NCI-H187 treated with DMSO at 0.1 percent for 48 hours (cell line): ENCODE measurements at places on chromosomes 2 and 18.

GRCh38 chr2:108949316-108950239, 39.4 kb downstream of the EDAR start:
- no peak for DNase-seq

DNA sequence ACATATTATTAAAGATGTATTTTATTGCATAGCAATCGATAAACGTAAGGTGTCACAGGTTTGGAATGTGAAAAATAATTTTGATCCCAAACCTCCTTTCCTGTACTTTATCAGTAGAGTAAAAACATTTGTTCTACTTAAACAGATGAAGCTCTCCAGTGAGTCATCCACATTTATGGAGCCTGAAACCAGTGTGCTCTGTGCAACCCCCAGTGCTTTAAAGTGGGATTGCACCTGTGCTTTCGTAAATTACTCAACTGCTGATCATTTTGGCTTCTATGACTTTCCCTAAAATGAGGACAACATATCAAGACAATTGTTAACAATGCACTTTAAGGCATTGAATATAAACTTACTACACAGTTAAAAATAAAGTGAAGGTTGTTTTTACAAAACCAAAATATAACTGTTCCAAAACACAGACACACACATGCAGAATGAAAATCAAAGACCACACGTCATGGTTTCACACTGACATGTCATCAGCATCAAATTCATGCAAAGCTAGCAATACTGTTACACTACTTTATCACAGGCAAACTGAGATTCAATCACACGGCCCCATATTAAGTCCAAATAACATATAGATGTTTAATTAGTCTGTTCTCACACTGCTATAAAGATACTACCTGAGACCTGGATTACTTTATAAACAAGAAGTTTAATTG, 9.7 kb downstream of the TMEM18 start:
- DNase-seq = no peak

GRCh38 chr2:161992531-161992930, 81.5 kb downstream of the DPP4 start:
- DNase-seq = no peak

DNA sequence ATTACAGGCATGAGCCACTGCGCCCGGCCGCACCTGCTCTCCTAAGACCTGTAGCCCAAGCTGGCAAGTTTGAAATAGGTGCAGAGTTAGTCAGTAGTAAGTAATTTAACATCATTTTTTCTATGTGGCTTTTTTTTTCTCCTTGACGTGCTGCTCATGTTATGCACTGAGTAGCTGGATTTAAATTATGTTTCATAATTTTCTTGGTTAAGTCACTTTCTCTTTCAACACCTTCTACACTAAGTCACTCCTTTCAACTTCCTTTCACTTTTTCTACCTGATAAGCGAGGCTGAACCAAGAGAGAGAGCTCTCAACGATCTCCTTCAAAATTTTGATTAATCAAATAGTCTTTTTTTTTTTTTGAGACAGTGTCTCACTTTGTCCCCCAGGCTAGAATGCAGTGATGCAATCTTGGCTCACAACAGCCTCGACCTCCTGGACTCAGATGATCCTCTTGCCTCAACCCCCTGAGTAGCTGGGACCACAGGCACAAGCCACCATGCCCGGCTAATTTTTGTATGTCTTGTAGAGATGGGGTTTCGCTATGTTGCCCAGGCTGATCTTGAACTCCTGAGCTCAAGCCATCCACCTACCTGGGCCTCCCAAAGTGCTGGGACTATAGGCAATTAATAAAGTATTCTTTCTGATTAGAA, 13.1 kb downstream of the CASP8 start:
- DNase-seq = no peak

GRCh38 chr2:26583381-26583911, 57.7 kb downstream of the CIB4 start:
- DNase-seq = no peak
